Keratinocyte (primary cell): ENCODE measurements at places on chromosomes 7 and 10. TPM values are rescaled to one million over a fixed set of nuclear protein-coding genes. Genes with fewer than 3 reads are reported as not detected.

DNA sequence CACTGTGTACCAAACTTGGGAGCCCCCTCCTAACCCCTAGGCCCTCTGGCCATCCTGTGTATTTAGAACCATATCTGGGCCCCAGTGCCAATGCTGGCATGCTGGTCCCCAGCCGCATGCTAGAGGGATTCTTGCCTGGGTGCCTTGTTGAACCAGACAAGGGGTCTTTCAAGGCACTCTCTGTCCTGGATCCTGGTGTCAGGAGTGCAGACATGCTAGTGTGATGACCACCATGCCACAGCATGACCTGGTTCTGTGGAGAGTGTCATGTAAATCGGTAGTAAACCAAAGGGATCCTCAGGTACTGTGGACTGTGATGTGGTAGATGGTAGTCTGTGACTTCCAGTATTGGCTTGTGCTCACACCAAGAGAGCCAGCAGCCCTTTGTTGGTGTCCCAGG, 222.2 kb upstream of the PODXL start:
- DNase-seq = no peak

AGAP6 gene
- polyA plus RNA-seq = 7.4 to 11.4 TPM (median 9.9 TPM) in 3 replicates

DNA sequence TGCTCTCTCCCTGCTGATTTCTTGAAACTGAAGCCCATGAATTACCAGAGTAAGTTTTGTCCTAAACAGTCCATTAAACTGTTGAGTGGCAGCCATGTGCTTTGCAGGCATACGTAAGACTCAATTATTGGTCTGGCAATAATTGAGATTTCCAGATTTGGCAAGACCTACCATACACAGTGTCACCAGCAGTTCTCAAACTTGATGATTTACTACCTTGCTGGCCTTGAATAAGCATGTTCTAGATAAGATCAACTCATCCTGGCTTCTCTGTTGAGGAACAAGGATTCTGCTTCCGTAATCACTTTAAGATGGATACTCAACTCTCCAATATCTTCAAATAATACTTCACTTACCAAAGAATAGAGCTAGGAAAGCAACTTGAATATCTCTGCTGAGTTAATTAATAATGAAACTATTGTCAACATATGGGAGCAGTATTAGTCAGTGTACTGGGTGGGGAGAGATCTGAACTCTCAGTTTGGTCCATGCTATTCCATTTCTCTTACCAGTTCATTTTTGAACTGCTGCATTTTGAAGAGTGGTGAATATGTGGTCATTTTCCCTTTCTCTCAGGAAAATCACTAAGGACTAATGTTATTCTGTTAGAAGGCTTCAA, 181.4 kb downstream of the IPMK start:
- no peak for DNase-seq

DNA sequence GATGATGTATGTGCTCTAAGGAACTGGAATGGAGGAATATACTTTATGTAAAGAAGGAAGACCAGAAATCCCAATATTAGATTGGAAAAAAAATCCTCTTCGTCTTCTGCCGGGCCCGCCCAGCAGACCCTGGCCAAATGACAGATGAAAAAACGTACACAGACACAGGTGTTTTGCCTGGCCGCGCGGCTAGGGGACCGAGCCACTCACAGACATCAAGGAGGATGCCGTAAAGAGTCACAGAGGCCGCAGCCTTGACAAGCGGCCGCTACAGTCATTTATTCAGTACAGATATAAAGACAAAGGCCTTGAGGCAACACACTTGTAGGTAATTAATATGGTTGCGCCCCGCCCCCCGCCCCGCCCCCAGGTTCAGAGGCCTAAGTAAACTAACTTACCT, 594.1 kb downstream of the GRM8 start:
- DNase-seq = no peak

SLC16A12 gene
- polyA plus RNA-seq = 0.09 to 0.10 TPM (median 0.10 TPM) in 3 replicates

DNA sequence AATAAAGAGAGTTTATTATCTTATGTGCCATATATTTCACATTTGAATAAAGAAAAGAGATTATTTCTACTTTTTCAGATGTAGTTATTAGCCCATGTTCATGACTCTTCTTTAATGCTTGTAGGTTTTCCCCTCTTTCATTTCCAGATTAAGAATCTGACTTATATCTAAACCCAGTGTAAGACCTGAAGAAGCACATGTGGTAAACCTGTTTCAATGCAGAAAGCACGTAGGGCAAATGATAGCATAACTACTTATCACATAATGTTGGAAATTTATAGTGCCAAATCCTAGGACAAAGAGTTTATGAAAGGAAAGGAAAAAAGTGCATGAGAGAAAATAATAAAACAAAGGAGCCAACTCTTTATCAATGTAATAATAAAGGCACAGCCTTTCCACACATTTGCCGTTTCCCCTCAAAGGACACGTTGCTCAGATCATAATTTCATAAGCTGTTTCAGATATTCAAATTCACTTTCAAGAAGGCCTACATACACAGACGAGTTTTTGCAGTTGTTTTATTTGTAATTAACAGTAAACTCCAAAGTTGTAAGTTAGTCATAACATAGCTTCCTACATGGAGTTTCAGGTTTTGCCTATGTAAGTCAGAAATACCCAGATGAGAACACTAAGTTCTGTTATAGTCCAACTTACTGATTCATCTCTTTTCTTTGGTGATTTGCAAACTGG, 88.8 kb upstream of the MDFIC start:
- no peak for DNase-seq

DNA sequence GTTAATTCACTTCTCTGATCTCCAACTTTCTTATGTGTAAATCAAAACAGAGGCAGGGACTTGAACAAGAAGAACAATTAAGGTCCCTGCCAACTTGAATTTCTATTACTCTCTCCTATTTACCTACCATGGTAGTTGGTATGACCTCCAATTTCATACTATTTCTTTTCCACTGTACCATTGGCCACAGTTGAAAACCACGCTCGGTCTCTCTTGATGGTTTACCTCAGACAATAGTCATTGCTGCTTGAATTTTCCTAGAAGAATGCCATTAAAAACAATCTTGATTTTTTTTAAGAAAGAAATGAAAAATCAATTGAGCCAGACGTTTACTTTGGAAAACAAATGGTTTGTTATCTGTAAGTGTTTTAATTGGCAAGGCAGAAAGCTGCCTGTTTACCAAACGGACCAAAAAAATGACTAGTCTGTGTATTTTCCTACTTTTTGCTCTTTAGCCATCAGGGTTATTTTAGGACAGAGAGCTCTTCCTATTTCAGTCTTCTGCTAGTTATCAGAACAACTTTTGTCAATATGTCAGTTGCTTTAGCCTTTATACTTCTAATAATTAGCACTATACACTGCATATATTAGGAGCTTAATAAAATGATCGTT, 157.5 kb upstream of the PLXDC2 start:
- no peak for DNase-seq

- no peak for DNase-seq
These were observed 10.2 kb downstream of the FBH1 start for GRCh38 chr10:5900247-5900646.

MSMB gene
- polyA plus RNA-seq = not detected in 3 replicates

- DNase-seq = no peak
These were observed 54.1 kb downstream of the HSPA12A start for GRCh38 chr10:116688241-116688711.

DNA sequence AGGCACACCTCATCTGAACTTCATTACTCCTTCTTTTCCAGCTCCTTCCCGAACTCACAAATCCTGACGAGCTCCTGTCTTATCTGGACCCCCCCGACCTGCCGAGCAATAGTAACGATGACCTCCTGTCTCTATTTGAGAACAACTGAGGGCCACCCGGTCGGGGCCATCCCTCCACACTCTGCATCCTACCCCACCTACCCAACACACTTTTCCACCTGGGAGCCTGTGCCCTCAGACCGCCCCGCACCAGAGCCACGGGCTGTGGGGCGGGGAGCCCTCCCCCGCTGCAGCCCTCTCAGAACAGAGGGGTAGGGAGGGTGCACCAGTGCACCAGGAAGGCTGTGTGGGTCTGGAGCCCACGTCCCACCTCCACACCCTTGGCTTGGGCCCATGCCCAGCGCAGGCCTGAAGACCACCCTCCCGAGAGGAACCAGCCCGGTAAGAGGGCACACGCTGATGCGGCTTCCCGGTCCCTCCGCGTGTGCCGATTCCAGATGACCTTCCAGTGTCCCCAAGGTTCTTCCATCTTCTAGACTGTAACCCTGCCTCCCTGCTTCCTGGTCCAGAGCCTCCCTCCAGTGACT, 34.6 kb upstream of the PPIF start:
- DNase-seq = no peak

RASA4B gene
- polyA plus RNA-seq = 0.45 to 1.2 TPM (median 0.49 TPM) in 3 replicates

DNA sequence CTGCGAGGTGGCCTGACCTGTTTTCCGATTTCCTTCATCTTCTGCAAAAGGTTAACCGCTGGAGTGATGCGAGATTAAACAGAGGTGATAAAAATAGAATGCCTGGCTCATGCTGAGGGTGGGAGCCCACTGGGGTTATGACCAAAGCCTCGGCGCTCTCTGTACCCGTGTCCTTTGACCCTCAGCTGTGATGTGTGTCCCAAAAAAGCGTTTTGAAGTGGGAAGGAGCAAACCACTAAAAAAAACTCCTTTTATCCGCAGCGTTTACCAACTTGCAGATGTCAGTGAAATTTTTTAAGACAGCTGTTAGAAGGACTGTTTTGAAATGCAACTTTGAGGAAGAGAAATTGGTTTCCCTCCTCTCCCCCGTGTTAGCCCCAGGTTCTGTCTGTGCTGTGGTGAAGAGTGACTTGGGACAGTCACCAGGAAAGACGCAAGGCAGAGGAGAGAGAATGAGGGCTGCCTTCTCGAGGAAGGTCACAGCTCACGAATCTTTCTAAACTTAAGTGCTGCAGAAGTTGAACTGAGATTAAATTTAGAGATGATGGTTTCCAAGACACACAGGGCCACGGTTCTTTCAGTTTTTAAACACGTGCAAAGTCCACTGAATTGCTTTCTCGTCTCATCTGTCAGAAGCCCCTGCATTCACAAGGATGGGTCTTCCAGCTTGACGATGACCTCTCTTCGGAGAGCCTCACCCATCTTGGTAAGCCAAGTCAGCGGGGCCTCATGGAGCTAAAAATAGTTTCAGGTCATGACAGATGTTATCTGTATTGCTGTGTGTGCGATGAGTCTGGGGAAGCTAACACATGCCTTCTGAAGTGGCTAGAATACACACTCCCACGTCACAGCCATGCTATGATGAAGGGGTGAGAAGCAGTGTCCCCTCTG, 27.6 kb downstream of the AMZ1 start:
- DNase-seq = no peak

DNA sequence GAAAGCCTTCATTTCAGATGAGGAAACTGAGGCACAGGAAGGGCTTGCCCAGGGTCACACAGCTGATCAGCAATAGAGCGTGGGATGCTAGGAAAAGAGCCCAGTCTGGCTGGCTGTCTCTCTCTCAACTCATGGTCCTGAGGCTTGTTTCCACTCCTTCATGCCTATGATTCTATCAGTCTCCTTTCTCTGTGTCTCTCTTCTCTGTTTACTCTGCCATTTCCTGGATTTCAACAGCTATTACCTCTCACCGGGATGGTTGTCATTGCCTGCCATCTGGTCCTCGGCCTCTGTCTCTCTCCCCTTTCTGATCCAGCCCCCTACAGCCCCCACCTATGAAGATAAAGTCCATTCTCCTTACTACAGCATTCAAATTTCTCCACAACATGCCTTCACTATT, 93.3 kb upstream of the AGBL3 start:
- no peak for DNase-seq

- no peak for DNase-seq
These were observed 320.4 kb downstream of the PLXNA4 start for GRCh38 chr7:132255898-132256297.

AKR1C2 gene
- polyA plus RNA-seq = 24.2 to 173 TPM (median 66.0 TPM) in 3 replicates

RBAK gene
- 2.9 to 6.7 TPM (median 4.2 TPM) in 3 replicates for polyA plus RNA-seq

- DNase-seq = no peak
These were observed 733 bp downstream of the PRKCQ start for GRCh38 chr10:6579183-6579903.

DNA sequence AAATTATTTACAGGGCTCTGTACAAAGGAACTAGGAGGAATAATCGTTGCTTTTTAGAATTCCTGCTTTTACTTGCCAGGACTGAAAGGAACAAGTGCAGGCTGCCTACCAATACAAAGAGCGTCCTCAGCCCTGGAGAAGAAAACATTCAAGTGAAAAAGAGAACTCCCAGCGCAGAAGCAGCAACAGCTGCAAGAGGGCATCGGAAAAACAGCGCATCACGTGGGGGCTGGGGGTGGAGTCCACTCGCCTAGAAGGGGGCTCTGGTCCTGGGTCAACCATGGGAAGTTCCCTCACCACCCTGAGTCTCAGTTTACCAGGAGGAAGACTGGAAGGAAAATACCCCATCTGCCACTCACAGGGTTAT, 385 bp upstream of the C10orf90 start:
- no peak for DNase-seq

GRCh38 chr10:124748953-124749645, 4.9 kb upstream of the FAM53B start:
- DNase-seq = no peak

GRCh38 chr10:30233186-30233959, 115.7 kb downstream of the MTPAP start:
- no peak for DNase-seq

DNA sequence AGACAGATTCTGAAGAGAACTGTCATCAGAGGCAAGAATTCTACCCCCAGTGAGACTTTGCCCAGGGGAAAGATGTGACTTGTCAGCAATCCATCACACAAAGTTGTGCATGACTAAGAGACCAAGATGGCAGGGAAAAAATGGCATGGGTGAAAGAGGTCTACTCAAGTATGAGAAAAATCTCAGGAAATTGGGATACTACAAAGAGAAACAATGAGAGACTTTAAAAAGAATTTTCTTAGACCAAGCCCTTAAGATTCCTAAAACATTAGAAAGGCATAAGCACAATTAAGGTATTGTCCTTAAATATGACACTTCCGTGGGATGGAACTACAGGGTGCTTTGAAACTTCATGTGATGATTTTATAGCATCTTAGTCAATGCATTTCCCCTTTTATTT, 45.6 kb upstream of the PDE1C start:
- peak; percentile 28 for DNase-seq

- no peak for DNase-seq
These were observed 8.2 kb downstream of the PPIF start for GRCh38 chr10:79355420-79356017.

DENND2A gene
- polyA plus RNA-seq = 0.95 to 5.1 TPM (median 1.8 TPM) in 3 replicates

GRCh38 chr7:22718911-22719420, 8.0 kb upstream of the IL6 start:
- no peak for DNase-seq

- DNase-seq = no peak
These were observed 32.7 kb downstream of the EEPD1 start for GRCh38 chr7:36185756-36186155.
